ENCODE measurements at places on chromosomes 3 and 15.

DNA sequence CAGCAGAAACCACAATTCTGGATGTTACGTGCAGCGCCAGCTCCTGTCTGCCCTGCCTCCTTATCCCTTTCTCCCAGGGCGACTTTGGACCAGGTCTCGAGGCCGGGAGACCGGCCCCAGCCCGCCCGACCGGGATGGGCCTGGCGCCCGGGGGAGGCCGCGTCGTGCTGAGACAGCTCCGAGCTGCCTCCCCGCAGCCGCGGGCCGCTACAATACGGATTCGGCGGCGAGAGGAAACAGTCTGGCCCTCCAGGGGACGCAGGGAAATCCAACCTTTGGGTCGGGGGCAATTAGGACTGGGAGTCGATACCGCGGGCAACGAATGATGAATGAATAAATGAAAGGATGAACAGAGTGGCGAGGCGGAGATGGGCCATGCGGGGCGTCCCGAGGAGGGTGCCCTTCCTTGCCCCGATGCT, 537 bp downstream of the GRAMD2A start:
- DNase-seq = no peak

- DNase-seq = no peak
Observed at GRCh38 chr15:31091481-31091880, 10.0 kb downstream of the TRPM1 start.

DNA sequence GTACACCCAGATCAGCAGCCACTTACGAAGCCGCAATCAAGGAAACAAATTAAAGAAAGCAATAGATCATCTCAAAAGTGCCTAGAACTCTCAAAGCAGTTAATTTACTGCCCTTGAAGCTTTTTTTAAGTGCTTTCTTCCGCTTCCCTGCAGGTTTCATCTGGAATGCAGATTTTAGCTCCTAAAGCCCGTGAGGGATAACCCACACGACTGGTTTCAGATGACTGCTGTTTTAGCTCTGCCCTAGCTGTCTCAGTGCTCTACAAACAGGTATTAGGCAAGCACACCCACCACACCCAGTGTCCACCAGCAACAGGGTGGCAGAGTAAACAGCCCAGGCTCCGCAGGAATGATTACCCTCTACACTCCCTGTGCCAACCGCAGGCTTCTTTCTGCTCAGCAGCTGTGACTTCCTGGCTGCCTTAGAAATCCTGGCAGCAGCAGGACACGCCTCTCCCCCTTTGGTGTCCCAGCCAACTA, 126.0 kb downstream of the FMN1 start:
- DNase-seq = no peak

- DNase-seq = no peak
Observed at GRCh38 chr15:73585871-73586654, 47.1 kb downstream of the NPTN start.

DNA sequence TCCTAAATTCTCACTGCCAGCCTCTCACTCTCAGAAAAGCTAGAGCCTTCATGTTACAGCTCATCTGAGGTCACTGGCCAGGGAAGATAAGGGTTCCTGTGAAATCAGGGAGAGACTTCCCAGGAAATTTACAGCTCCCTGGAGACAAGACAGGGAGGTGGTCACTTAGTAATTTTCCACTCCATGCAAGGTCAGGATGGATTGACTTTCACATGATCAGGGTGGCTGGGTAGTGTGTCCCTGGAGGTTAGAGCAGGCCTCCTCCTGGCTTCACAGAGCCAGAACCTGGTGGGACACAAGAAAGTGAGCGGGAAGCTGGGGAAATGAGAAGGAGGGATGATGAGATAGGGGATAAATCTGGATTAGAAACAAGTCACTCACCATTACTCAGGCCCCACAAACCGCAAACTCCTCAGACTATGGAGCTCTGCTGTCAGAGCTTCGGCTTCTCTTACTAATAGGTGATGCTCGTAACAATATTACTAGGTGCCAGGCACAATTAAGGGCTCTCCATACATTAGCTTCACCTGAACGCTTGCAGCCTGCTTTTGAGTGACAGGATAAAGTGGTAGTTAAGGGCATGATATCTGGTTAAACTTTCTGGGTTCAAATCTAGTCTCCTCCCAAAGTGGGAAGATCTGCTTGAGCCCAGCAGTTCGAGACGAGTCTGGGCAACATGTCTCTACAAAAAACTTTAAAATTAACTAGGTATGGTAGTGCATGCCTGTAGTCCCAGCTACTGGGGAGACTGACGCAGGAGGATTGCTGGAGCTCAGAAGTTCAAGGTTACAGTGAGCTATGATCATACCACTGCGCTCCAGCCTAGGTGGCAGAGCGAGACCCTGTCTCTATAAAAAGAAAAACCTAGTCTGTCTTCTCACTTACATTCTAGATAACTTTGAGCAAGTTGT, 24.9 kb downstream of the DUOX2 start:
- DNase-seq = no peak

DNA sequence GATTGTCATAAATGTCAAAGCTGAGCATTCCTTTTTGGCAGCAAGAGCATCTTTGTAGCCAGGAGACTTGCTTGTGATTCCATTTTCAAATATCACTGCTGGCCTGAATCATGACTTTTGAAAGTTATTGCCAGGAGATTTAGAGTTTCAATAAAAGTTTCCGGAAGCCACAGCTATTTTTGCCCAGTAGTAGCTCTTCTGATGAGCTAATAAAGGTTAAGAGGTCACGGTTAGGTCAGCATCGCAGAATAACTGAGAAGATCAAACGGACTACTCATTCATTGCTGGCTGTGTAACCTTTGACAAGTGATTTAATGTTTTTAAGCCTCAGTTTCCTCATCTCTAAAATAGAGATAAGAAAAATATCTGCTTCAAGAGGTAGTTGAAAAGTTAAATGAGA, 105.1 kb upstream of the ETV5 start:
- DNase-seq = no peak

DNA sequence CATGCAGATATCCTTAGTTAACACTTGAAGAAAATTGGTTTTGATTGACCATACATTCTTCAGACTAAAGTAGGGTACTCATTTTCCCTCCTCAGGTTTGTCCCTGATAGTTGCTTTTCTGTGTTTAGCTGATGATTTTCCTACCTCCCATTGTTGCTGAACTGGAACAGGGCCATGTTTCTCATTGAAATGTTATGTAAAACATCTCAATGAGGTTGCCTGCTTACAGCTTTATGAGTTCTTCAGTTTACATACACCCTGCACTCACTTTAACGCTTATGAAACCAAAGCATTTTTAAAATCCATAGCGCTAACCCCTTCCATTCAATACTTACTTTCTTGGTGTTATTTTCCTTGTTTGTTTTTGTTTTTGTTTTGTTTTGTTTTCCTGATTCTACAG, 61.9 kb downstream of the HMG20A start:
- no peak for DNase-seq

DNA sequence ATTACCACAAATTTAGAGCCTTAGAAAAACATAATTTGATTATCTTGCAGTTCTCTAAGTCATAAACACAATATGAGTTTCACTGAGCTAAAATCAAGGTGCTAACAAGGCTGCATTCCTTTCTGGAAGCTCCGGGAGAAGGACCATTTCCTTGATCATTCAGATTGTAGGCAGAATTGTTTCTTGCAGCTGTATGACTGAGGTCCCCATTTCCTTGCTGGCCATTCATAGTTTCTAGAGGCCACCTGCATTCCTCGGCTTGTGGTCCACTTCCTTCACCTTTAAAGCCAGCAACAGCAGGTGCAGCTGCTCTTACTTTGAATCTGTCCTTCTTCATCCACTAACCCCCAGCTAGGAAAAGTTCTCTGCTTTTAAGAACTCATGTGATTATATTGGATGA, 58.7 kb downstream of the IFT80 start:
- no peak for DNase-seq

GRCh38 chr15:78301326-78301725, 1.9 kb upstream of the SKIC8 start:
- DNase-seq = no peak

- no peak for DNase-seq
Observed at GRCh38 chr15:90402767-90403166, 14.7 kb downstream of the IQGAP1 start.

DNA sequence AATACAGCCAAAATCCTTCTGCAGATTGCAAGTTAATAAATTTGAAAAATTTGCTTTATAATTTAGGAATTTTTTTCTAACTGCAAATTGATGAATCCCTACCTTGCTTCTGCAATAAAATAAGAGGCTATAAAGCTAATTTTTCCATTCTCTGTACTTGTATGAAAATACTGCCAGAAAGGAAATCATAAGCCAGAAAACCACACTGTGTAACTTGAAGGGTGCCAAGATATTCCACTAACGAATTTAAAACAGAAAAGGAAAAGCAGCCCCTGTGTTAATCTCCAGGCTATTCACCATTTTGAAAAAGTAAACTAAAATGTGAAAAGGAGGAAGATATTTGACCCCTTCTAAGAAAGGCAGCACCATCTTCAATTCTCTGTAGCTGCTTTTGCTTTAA, 557.9 kb upstream of the ZNF385D start:
- DNase-seq = no peak

GRCh38 chr3:85297291-85297690, 338.5 kb downstream of the CADM2 start:
- DNase-seq = no peak

GRCh38 chr3:193465992-193466608, 87.5 kb upstream of the ATP13A5 start:
- DNase-seq = no peak

DNA sequence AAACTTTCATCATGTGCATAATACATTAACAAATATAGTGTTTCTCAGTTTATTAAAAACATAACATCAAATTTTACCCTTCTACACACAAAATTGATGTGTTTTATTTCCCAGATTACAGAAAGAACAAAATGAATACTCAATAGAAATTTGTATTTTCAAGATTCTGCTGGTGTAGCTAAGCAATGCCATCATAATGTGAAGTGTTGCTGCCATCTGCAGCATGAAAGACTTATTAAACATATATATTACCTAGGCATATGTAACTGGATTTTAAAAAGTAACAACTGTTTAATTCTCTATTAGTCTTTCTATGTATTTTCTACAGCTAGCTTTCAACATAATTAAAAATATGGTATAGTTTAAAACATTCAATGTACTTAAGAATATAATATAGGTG, 27.5 kb downstream of the PLSCR5 start:
- peak; percentile 51 for DNase-seq

GRCh38 chr3:30548600-30548999, 57.8 kb upstream of the TGFBR2 start:
- no peak for DNase-seq

DNA sequence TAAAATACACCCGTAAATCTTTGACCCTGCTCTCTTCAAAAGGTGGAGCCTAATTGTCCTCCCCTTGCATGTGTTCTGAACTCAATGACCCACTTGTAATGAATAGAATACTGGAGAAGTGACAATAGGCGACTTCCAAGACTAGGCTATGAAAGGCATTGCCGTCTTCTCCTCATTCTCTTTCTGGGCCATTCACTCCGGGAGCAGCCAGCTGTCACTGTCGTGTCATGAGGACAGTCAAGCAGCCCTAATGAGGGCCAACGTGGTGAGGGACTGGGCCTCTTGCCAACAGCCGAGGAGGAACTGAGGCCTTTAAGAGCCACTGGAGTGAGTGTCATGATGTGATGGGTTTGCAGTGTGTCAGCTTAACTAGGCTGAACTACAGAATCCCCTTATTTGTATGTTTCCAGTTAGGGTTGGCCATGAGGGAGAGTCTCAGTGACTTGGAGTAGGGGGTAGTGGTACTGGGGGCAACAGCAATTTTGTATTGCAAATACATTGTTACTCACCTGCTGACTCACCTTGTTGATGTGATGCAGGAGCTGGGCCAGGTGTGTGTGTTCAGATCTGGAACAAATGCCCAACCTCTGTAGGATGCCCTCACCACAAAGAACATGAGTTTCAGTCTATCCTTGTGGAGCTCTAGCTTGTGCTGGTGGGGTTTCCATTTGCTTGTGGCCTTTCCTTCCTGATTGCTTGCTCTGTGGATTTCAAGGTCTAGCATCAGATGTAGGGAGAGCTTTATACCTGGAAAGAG, 188.5 kb upstream of the PROK2 start:
- DNase-seq = no peak

GRCh38 chr15:29319823-29320222, 50.2 kb upstream of the NSMCE3 start:
- no peak for DNase-seq

GRCh38 chr3:116186049-116186448, 259.2 kb downstream of the LSAMP start:
- DNase-seq = no peak

DNA sequence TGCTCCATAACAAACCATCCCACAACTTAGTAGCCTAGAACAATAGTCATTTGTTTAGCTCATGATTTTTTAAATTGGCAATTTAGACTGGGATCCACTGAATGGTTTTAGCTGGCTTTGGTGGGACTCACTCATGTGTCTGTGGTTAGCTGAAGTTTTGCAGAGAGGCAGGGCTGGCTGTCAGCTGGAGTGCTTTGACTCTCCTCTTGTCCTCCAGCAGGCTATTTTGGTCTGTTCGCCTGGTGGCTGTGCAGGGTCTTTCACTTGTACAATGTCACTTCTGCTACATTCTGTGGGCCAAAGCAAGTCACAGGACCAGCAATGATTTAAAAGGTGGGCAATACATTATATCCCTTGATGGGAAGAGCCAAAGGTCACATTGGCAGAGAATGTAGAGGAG, 1146.5 kb downstream of the ROBO2 start:
- no peak for DNase-seq

DNA sequence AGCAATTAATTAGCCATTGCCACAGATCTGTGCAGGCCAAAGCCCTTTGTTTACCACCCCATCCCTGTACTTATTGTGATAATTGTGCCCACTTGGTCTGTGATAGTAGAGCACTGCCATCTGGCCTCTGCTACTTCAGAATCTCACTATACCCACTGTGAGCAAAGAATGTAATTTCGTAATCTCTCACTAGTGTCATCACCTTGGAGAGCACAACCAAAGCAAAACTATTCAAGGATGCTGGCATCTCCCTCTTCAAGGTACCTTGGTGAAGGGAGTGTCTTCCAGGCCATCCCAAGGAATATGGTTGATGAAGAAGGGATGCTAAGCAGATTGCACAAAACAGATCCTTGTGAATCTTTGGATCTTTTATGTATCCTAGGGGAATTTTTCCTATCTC, 34.7 kb upstream of the NOX5 start:
- no peak for DNase-seq

- DNase-seq = no peak
Observed at GRCh38 chr3:101665851-101666250, 11.1 kb downstream of the ZBTB11 start.
